ENCODE measurements at places on chromosomes 4 and X. TPM values are rescaled to one million over a fixed set of nuclear protein-coding genes. Genes with fewer than 3 reads are reported as not detected.

- no peaks in the 10 kb centered on the region for H3K36me3 ChIP-seq
- H3K27me3 ChIP-seq, result no peaks in the 10 kb centered on the region
- DNase-seq, result no peak
- H3K4me1 ChIP-seq, result no peaks in the 10 kb centered on the region
- no peak overlapping the region for H3K27ac ChIP-seq
- H3K4me3 ChIP-seq, result no peak overlapping the region
Observed at GRCh38 chrX:104427693-104428092, 138.3 kb upstream of the IL1RAPL2 start.

- DNase-seq, result no peak
- no peaks in the 10 kb centered on the region for H3K27me3 ChIP-seq
- H3K27ac ChIP-seq, result no peak overlapping the region
- no peak overlapping the region for H3K4me3 ChIP-seq
- no peaks in the 10 kb centered on the region for H3K4me1 ChIP-seq
- H3K36me3 ChIP-seq, result no peaks in the 10 kb centered on the region
Observed at GRCh38 chr4:125070861-125071260, 243.9 kb upstream of the FAT4 start.

DNA sequence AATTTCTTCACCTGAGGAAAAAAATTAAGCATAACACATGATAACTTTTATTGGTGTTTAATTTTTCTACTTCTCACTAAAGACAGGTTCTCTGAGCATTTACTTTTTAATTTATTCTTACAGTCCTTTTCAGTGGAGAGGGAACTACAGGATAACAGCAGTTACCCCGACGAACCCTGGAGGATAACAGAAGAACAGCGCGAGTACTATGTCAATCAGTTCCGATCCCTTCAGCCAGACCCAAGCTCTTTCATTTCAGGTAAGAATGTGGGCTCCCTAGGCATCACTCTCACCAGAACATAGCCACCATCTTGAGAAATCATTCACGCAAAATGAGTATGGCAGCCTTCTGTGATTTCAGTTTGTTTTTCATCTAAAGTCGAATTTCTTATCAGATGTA is 100.8 kb downstream of the REPS2 start:
- DNase-seq, result no peak
- H3K27me3 ChIP-seq, result no peaks in the 10 kb centered on the region
- no peaks in the 10 kb centered on the region for H3K4me1 ChIP-seq
- no peak overlapping the region for H3K27ac ChIP-seq
- no peaks in the 10 kb centered on the region for H3K36me3 ChIP-seq

DNA sequence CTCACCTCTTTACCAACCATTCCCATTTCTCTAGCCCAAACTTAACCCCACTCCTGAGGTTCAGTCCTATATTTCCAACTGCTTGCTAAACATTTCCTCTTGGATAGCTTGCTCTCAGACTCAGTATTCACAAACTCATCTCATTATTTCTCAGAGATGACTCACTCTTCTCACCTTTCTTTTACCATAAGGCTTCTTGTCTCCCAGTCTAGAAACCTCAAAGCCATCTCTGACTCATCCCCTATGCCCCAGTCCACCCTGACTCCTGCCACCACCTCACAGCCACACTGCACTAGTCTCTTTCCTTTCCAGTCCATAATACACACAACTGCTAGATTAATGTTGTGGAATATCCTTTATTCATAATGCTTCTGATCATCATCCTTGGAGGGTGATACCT is 4.8 kb downstream of the FRMPD3 start:
- no peaks in the 10 kb centered on the region for H3K36me3 ChIP-seq
- H3K27me3 ChIP-seq, result no peaks in the 10 kb centered on the region
- no peak overlapping the region for H3K4me3 ChIP-seq
- no peak for DNase-seq

DNA sequence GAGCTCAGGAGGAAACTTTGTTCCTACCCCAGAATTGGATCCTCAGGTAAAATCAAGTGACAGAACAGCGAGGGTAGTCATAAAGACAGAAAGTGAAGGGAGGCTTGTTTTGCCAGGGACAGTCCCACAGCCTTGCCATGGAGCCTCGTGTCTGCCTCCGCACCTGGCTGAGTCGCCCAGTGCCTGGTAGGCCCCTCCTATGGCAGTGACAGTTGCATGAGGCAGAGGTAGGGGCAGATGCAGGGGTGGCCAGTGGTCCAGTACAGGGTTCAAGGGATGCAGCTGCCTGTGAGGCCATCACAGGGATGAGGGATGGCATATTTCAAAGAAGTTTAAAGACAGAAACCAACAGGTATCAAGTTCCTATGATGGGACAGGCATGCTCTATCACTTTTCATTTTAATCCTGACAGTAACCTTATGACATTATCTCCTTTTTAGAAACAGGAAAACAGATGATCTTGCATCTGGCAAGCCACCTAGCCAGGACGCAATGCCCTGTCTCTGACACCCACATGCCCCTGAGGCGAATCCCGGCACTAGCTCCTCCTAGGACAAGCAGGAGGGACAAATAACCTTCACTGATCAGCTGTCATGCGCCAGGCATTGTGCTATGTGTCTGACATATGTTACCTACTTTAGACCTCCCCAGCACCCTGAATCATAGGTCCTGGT is 127.4 kb upstream of the ENPP6 start:
- no peaks in the 10 kb centered on the region for H3K27me3 ChIP-seq
- no peak overlapping the region for H3K4me3 ChIP-seq
- DNase-seq, result no peak

AFP gene
- total RNA-seq, result not detected

DNA sequence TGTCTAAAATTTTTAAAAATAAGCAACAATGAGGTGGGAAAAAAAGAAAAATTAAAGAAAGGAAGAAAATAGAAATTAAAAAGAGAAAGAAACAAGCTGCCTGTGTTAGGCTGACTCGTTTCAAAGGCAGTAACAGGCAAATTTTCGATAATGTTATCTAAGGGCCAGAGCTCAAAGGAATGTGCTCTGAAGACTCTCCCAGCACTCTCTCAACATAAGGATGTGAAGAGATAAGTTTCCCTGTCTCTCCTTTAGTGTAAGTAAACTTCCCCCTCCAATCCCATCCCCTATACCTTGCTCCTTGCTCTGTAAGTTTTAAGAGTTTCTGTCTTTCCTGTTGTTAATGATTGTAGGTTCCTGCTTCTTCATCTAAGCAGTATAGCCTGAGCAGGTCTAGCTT is 172.8 kb downstream of the TEX13C start:
- no peak overlapping the region for H3K4me3 ChIP-seq
- H3K27me3 ChIP-seq, result no peaks in the 10 kb centered on the region
- H3K36me3 ChIP-seq, result no peaks in the 10 kb centered on the region

DNA sequence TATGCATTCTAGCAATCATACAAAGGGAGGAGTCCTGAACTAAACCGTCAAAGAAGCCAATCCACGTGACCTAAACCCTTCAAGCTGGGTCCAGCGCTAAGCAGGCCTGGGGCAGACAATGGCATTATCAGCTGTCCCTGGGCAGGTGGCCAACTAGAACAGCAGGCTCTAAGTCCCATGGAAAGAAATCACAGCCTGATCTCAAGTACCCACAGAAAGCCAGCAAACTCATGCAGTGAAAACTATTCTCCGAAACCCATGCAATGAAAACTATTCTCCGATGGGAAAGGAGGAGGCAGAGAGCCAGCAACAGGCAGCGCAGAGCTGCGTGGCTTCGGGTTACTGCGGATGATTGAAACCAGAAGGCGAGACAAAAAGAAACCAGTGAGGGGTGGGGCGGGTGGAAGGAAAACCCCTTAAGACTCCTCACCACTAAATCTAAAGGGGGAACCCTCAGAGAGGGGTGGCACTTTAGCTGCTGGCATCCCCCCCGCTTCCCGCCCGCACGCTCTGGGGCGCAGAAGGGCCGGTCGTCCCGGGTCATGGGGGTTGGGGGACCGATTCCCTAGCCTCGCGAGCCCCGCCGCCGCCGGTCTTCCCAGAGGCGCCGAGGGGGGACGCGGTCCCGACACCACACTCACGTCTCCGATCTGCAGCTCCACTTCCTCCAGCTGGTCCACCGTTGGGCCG is 567 bp downstream of the C4orf46 start:
- H3K36me3 ChIP-seq, result no peaks in the 10 kb centered on the region
- peak overlapping the region; percentile 75 for H3K4me3 ChIP-seq
- peak; percentile 40 for DNase-seq
- no peaks in the 10 kb centered on the region for H3K27me3 ChIP-seq
- peak overlapping the region; percentile 94 for H3K27ac ChIP-seq

- H3K4me3 ChIP-seq, result no peak overlapping the region
- no peaks in the 10 kb centered on the region for H3K4me1 ChIP-seq
- no peak overlapping the region for H3K27ac ChIP-seq
- no peaks in the 10 kb centered on the region for H3K27me3 ChIP-seq
- DNase-seq, result no peak
Observed at GRCh38 chr4:70768301-70768948, 46.7 kb downstream of the RUFY3 start.
